NCI-H2081 (cell line): ENCODE measurements at places on chromosomes 16 and 17.

GRCh38 chr17:50359998-50360461 is 13.0 kb downstream of the MRPL27 start:
- DNase-seq: no peak

DNA sequence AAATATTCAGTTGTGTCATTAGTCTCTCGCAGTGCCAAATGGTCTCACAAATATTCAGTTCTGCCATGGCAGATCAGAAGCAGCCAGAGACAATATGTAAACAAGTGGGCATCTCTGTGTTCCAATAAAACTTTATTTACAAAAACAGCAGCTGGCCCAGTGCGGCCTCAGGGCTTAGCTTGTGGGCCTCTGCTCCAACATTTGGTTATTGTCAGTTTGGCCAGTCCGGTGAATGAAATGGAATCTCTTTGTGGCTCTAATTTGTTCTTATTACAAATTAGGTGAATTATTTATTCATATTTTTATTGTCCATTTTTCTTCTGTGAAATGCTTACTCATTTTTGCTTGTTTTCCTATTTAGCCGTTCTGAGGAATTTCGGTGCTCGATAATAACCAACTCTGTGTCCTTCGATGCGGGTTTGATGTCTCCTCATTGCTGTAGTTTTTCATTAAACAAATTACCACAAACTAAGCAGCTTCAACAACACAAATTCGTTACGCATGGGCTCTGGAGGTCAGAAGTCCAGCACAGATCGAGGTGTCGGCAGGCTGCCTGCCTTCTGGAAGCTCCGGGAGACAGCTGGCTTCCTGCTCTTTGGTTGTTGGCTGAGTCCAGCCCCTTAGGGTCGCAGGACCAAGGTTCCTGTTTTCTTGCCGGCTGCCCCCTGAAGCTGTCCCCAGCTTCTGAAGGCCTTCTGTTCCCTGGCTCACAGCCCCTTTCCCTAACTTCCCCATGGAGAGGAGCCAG is 4.1 kb upstream of the SLC38A10 start:
- no peak for DNase-seq

DNA sequence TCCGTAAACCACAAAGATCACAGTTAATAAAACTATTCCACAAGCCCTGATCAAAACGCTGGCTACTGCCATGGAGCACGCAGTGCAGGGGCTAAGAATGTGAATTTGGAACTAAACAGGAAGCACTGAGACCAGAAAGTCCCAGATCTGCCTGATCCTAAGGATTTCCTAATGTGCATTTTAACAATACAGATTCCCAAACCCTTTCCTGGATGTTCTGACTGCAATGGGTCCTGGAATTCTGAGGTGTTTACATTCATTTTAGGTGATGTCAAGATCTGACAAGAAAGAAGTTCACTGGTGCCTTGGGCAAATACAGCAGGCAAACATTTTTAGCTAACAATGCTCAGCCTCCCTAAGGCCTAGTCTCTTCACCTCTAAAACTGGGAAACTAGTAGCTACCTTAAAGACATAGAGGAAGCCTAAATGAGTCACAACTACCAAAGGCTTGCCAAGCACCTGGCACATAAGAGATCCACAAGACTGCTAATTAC is 10.3 kb downstream of the NSMCE1 start:
- DNase-seq: no peak

GRCh38 chr16:9657641-9658040 is 524.6 kb downstream of the GRIN2A start:
- DNase-seq: no peak

GRCh38 chr16:67936880-67937605 is 393 bp upstream of the PSMB10 start:
- DNase-seq: no peak

GRCh38 chr17:35242158-35242804 is 591 bp upstream of the SLFN5 start:
- peak; percentile 59 for DNase-seq

- no peak for DNase-seq
Measured at GRCh38 chr17:66369830-66370229, 67.4 kb downstream of the PRKCA start.

DNA sequence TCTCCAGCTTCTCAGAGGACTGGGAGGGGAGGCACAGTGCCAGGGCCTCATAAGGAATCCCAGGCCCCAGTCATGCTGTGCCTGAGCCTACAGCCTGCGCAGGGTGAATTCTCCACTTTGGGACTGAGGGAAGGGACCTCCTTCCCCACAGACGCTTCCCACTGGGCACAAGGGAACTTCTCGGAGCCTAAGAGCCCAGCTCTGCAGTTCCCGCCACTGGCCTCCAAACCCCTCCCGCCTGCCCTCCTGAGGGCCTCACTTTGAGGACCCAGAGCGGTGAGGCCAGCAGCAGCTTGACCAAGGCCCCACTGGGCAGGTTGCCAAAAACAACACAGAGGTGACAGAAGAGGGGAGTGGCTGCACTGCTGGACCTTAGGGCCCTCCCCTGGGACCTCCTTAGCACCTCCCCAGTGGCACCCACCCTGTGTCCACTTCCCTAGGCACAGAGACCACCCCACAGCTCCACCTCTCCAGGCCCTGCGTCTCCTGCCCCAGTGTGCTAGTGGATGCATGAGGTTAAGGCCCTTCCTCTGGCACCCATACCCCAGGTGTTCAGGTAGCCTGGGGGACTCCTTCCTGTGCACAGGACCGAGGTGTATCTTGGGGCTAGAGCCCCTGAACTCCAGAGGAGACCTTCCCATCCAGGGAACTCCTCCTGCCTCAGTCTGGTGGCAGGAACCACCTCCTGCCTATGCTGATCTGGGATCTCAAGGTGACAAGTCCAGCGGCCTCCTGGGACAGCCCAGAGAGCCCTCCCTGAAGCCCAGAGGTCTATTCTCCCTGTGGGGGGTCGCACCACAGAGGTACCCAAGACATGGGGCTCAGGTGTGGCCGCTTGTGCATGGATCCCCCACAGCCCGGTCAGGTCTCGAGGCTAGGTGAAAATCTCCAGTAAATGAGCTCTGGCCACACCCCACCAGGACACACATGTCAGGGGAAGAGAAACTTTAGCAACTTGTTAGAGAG is 3.4 kb downstream of the CASKIN2 start:
- no peak for DNase-seq

- no peak for DNase-seq
Measured at GRCh38 chr17:73237714-73238113, 24.0 kb downstream of the CPSF4L start.

- no peak for DNase-seq
Measured at GRCh38 chr17:27654136-27654535, 23.1 kb downstream of the LGALS9 start.

- no peak for DNase-seq
Measured at GRCh38 chr17:77863814-77864161, 94.7 kb upstream of the TNRC6C start.

DNA sequence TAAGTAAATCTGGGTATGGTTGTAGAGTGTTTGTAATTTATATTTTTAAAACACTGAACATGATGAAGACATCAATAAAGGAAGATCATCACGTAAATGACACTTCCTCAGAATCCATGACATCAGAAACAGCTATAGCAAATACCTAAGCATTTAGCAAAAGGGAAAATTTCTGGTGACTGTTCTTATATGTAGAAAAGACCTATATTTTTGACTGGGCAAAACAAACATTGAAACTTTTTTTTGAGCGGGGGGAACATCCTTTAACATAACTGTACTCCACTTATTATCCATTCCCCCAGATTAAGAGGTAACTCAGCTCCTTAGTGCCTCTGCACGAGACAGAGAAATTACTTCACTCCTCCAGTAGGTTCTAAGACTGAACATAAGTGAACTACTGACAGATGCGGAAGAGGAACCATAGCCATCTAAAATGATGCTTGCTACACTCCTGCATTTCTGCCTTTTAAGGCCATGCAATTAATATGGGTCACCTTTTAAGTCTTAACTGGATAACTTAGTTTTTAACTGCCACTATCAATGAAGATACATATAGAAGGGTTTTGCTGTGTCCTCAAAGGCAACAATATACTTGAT is 9.4 kb downstream of the CRYBA1 start:
- DNase-seq: no peak

DNA sequence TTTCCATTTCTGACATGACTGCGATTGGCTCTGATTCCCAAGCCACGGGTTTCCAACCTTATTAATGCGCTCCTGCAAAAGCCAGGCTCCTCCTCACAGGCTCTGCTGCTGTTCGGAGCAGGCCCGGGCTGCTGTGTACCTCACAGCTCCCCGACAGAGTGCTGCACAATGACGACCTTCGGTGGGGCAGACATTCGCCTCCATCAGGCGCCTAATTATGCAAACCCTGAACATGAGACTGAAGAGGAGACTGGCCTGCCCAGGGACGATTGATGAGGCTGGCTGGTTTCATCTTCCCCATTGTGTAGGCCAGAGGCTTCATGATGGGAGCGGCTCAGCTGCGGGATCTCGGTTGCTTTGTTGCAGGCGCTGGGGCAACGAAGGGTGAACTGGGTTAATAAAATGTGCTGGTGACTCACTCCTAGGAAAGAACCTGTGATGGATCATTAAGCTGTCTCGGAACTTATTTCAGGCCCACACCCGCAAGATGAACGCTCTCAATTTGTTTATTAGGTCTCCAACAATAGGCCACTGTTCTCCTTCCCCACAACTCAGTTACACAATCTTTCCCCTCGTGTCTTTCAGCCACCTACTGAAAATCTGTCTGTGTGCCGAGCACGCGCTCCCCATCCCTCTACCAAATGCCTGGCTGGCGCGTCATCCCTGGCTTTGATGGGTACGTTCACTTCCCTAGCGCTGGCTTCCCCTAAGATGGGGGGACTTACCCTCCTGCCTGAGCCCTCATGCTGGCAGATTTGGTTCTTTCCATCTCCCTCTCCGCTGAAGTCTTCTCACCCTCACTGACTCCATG is 27.2 kb upstream of the TOB1 start:
- DNase-seq: no peak

- no peak for DNase-seq
Measured at GRCh38 chr17:41799366-41799765, 12.4 kb downstream of the P3H4 start.

GRCh38 chr16:51151961-51152663 is 1.0 kb upstream of the SALL1 start:
- peak; percentile 53 for DNase-seq

GRCh38 chr17:58306131-58306951 is 22.3 kb downstream of the TSPOAP1 start:
- no peak for DNase-seq

- DNase-seq: no peak
Measured at GRCh38 chr16:85806539-85806938, 7.0 kb downstream of the COX4I1 start.

- peak; percentile 9 for DNase-seq
Measured at GRCh38 chr17:31357839-31358394, 33.6 kb upstream of the RAB11FIP4 start.

DNA sequence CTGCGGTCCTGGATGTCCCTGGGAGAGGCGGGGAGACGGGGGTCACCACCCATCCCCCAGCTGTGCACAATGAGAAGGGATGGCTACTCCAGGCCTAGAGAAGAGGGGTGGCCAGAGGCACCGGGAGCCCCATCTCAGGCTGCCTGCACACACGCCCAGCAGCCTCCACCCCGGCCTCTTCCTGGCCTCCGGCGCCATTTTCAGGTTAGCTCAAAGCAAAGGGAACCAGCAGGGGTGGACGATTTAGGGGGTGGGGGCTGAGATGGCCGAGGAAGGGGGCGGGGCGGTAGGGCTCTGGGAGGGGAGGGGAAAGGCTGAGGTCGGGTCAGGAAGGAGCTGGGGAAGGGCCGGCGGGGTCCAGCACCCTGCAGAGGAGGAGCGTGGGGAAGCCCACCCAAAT is 42.8 kb downstream of the SRCIN1 start:
- DNase-seq: no peak

DNA sequence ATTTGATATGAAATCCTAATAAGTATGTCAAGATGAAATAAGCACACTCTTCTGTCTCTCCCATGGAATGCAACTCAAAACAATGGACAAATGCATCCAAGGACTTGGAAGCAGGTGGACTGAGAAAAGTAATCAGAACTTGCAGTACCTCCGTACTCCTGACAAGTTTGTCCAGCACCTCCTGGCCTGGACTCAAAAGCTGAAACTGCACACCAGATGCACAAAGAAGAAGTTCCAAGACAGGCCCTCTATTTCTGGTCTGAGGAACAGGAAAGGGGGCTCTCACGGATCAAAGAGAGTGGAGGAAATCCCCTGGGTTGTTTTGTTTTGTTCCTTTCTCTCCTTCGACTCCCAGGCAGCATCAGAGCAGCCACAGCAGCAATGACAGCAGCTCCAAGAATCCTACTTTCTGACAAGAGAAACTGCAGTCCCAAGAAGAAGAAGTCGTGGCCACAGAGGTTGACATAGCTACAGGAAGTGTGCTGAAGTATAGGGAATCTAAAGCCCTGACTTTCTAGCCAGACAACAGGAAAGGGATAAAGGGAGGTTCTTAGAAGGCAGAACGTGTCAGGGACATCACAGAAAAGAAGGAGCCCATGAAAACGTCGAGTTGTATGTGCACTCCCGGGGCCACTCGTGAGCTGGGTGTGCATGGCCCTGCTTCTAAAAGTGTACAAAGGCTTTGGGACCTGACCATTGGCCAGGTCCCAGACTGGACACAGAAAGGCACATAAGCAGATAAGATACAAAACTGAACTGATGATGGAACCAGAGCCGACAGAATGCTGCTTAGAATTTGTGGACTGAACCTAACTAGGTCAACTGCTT is 29.3 kb downstream of the AKAP10 start:
- DNase-seq: no peak

GRCh38 chr17:49130891-49131290 is 1.7 kb upstream of the B4GALNT2 start:
- no peak for DNase-seq

DNA sequence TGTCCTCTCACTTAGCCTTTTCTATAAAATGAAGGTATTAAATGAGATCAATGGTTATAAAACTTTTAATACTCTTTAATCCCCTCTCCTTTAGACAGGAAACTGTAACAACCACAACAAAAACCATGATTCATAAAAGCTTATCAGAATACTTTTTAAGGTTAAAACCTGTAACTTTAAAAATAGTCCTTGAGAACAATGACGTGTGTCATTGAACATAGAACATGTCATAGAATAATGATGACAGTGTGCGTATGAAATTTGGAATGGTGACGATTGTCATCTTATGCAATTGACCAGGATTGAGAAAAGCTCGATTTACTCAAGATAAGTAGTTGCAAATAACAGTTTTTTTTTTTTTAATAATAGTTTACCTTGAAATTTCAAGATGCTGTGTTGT is 94.1 kb downstream of the PLCG2 start:
- DNase-seq: no peak

DNA sequence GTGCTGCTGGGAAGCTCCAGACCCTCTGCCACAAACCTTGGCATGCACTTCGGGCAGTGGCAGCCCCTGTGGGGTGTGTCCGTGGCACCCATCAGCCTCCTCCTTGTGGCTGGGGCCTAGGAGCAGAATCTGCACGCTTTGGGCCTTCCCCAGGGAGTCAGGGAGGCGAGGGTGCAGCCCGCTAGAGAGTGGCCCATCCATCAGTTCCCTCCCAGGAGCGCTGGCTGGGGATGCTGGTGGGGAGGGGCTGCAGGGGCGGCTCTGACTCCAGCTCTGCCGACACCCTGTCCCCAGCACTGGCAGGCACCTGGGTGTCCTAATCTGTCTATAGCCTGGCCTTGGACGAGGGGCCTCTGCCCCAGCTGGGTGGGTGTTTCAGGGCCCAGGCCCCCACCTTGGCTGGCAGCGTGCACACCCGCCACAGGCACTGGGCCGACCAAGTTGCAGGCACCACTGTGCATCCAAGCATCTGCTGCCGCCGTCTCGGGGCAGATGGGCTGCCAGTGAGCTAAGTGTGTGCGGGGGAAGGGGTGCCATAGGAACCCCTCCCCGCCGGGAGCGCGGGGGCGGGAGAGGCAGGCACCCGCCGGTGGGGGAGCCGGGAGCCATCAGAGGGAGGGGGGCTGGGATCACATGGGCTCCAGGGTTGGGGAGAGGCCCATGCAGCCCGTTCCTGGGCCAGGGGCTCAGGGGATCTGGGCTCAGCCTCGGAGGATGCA is 30.2 kb downstream of the ENDOV start:
- DNase-seq: no peak
